ENCODE measurements at places on chromosomes 6 and 20.

- no peak for DNase-seq
Observed at GRCh38 chr6:144036064-144036834, 28.2 kb upstream of the PLAGL1 start.

GRCh38 chr20:24672886-24673677 lies 203.7 kb downstream of the SYNDIG1 start:
- DNase-seq, result no peak

DNA sequence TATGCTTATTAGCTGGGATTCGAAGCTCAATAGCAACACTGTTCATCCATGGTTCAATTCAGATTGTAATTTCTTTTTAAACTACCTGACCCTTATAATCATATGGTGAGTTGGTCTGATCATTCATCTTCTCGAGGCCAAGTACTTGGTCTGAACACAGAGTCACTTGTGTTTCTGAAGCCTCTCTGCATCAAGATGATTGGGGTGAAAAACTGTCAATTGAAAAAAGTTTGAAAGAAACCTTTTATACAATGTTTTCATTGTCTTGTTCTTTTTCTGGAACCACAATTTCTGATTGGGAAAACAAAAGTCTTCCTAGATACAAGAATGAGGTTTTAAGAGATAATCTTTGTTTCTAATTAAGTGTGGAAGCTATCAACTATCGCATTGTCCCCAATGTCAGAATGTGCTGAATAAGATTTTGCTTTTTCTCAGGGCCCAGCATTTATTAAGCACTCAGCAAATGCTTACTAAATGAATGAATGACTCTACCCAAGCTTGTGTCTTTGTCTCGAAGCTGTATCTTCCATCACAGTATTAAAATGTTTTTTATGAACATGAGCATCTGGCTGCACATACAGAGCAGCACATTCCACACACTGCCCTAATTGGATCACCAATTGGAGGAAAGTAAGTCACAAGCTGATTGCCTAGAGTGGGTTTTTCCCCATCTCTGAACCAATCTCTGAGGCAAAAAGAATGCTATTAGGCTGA lies 45.0 kb upstream of the MOXD1 start:
- DNase-seq, result no peak

DNA sequence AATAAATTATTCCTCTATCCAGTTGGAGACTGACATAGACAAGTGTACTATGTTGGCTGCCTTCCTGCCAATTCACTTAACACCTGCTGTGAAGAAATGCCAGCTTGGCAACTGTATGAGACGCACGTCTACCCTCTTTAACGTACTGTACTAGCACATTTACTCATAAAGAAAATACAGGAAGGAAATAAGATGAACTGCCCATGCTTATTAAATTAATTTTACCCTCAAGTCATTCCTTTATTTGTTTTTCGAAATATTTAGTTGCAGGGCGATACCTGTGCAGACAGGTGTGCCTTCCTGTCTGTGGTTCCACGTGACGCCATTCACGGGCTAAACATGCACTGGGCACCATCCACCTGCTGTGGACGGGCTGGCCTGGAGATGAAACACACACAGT lies 52.0 kb downstream of the PSMG4 start:
- no peak for DNase-seq

DNA sequence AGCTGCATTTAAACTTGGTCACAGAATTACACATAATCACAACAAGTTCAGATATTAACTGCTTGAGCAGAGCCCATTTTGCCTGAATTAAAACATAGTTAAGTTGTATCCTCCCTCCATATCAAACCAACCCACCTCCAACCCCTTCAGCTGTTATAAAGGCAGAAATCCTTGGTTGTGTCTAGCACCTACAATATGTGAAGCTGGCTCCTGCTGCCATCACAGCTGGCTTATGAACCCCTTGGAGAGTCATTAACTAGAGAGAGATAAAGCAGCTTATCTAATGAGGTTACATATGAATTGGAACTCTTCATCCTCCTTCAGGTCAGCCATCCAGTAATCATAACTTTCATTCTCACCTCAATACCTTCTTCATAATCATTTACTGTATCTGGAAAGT lies 101.8 kb downstream of the EPHA7 start:
- no peak for DNase-seq

DNA sequence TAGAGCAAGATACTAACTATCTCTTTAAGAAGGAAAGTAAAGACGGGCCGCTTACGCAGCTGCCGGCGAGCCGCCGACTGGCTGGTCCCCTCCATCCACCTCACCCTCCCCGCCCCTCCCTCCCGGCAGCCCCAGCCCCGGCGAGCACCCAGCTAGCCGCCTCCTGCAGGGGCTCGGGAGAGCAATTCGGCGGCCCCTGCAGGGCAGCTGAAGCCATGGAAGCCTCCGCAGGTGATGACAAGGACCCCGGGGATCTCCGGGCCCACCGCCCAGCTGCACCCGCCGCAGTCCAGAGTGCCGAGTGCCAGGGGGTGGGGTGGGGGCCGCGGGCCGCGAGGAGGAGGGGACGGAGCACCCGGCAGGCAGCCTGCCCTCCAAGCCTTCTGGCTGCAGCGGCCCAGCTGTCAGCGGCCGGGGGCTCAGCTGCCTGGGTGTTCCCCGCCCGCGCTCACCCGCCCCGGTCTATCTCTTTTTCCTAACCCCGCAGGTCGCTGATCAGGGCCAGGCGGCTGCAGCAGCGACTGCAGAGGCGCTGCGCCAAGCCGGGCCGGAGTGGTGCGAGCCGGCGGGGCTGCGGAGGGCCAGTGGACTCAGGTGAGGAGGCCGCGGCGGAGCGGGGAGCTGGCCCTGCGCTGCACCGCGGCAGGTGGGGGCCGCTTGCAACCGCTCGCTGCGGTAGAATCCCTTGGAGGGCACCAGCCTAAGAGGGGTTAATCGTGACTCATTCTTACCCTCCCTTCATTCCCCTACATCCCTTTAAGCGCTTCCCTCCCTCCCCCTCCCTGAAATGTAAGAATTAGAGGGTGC lies at the start of gene SNPH:
Gene SNPH, plus strand, starts transcription at position 128 of the 807 bp plus-strand sequence. CDS start 29,946 bp downstream, outside the sequence.
- peak; percentile 78 for DNase-seq

- no peak for DNase-seq
Observed at GRCh38 chr20:57682184-57683101, 27.4 kb downstream of the PMEPA1 start.

DNA sequence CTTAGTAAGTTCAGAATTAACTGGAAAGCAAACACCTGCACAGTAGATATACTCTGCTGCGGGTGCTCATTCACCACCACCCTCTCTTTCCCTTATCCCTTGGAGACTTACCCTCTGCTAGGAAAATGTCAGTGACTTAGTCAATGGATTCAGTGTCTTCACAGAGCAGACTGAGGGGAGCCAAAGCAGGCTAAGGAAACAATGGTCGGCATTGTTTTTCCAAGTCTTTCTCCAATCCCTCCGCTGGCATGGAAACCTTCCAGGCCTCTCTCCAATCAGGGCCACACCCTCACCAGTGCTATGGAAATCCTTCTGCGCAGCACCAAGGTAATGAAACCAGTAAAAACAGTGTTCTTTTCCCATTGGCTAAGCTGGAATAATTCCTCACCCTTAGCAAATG lies 531.2 kb downstream of the TFAP2B start:
- DNase-seq, result no peak

- DNase-seq, result no peak
Observed at GRCh38 chr6:11810039-11810541, 31.5 kb upstream of the ADTRP start.

GRCh38 chr6:100202417-100203194 lies 208.6 kb upstream of the MCHR2 start:
- no peak for DNase-seq

DNA sequence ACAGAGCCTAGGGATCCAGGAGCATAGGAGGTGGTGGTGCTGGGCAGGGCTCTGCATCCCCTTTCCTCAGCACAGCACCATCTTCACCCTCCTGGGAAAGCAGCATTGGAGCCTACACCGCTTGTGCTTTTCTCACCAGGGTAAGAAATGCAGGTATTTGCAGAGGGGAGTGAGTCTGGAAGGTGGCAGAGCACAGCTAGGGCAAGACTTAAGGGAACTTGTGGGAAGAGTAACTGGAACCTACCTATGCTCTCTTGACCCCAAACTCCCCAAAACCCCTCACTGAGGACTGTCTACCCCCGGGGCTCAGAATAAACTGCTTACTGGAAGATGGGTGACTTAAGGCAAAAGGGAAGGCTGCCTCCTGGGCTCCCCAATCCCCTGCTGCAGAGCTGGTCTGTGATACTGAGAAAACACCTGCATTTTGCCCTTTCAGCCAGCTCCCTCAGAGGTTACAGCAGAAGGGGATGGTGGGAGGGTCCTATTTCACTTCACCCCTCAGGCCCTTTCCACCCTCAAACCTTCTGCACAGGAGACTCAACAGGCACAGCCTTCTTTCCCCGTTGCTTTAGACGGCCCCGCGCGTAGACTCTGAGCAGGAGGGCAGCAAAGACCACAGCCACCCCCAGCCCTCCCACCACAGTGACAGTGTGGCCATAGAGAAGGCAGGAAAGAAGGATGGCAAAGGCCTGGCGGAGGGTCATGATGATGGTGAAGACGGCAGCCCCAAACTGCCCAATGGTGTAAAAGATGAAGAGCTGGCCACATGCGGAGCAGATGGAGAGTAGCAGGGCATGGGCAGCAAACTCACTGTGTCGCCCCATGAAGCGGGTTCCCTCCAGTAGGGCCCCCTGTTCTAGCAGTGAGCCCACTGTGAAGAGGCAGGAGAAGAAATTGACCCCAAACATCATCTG lies 2.9 kb downstream of the SLC35B2 start:
- no peak for DNase-seq

- no peak for DNase-seq
Observed at GRCh38 chr6:148983966-148984365, 237.1 kb downstream of the UST start.

- DNase-seq, result no peak
Observed at GRCh38 chr6:184161-184700, 108.1 kb upstream of the DUSP22 start.

DNA sequence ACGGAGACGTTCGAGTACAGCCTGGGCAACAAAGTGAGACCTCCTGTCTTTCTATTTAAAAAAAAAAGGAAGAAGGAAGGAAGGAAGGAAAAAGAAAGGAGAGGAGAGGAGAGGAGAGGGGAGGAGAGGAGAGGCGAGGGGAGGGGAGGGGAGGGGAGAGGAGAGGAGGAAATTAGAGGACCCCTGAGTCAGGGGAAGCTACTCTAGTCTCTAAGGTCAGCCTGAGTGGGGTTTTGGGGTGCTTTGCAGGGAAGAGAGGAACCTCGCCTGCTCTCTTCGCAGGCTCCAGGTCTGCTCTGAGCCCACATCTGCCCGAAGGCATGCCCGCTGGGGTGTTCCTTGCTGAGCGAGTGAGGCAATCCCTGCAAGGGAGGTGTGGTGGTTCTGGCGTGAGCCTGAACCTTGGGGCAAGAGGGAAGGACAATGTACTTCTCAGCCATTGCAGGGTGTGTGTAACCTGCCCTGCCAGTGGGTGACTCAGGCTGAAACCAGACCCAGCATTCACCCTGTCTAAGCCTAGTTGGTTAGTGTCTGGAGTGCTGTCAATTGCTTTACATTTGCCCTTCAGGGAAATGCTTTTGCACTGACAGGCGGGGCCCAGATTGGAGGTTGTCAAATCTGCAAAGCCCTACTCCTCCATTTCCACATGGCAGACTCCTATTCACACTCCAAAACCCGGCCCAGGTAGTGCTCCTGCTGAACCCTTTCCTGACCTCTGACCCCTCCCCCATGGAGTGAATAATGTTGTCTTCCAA lies 15.3 kb upstream of the MMP9 start:
- DNase-seq, result no peak

DNA sequence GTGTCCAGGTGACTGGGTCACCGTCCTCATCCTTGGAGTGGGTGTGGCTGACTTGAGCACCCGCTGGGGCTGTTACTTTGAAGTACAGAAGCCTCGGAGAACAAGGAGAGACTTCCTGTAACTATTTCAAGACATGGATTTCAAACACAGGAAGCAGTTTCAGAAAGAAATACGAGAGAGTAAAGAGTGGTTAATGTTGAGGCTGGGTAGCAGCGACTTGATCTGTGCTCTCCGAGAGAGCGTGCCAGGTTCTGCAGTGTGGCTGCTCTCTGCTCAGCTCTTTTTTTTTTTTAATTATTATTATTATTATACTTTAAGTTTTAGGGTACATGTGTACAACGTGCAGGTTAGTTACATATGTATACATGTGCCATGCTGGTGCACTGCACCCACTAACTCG lies 17.5 kb upstream of the EFCAB8 start:
- DNase-seq, result no peak

- DNase-seq, result no peak
Observed at GRCh38 chr6:29564875-29565274, 5.3 kb upstream of the UBD start.

DNA sequence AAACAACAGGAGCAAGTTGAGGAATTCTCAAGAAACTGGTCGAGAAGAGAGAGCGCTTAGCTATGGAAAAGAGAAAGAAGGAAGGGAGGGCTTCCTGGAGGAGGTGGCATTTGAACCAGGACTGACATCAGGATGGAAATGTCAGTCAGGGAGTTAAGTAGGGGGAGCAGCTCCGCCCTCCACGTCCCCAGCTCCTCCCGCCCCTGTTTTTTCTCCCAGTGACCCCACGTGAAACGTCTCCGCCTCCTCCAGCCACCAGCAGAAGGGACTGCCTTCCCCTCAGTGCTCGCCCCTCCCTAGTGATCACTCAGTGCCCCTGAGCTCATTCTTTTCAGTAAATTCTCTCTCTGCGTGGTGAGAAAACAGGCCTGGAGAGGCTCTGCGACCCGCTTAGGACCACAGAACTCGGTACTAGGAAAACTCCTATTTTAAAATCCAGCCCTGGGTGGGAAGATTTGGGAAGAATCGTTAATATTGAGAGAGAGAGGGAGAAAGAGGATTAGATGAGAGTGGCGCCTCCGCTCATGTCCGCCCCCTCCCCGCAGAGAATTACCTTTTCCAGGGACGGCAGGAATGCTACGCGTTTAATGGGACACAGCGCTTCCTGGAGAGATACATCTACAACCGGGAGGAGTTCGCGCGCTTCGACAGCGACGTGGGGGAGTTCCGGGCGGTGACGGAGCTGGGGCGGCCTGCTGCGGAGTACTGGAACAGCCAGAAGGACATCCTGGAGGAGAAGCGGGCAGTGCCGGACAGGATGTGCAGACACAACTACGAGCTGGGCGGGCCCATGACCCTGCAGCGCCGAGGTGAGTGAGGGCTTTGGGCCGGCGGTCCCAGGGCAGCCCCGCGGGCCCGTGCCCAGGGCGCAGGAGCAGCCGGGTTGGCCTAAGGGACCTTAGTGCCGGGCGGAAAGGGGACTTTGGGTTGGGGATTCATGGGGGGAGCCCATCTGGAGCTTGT lies 4.6 kb downstream of the HLA-DPB1 start:
- DNase-seq, result no peak

GRCh38 chr20:44747166-44748004 lies 1.7 kb downstream of the KCNK15 start:
- peak; percentile 42 for DNase-seq

GRCh38 chr20:50498071-50498776 lies 12.0 kb upstream of the PTPN1 start:
- no peak for DNase-seq

GRCh38 chr6:20333721-20334269 lies 67.9 kb upstream of the E2F3 start:
- no peak for DNase-seq

GRCh38 chr20:46757754-46758678 lies 48.6 kb downstream of the SLC2A10 start:
- DNase-seq, result peak; percentile 59

- no peak for DNase-seq
Observed at GRCh38 chr20:22984606-22985005, 50.5 kb upstream of the SSTR4 start.
